ENCODE measurements at places on chromosomes 2 and 18.

GRCh38 chr2:189402932-189403331, 38.3 kb upstream of the WDR75 start:
- no peak for DNase-seq

DNA sequence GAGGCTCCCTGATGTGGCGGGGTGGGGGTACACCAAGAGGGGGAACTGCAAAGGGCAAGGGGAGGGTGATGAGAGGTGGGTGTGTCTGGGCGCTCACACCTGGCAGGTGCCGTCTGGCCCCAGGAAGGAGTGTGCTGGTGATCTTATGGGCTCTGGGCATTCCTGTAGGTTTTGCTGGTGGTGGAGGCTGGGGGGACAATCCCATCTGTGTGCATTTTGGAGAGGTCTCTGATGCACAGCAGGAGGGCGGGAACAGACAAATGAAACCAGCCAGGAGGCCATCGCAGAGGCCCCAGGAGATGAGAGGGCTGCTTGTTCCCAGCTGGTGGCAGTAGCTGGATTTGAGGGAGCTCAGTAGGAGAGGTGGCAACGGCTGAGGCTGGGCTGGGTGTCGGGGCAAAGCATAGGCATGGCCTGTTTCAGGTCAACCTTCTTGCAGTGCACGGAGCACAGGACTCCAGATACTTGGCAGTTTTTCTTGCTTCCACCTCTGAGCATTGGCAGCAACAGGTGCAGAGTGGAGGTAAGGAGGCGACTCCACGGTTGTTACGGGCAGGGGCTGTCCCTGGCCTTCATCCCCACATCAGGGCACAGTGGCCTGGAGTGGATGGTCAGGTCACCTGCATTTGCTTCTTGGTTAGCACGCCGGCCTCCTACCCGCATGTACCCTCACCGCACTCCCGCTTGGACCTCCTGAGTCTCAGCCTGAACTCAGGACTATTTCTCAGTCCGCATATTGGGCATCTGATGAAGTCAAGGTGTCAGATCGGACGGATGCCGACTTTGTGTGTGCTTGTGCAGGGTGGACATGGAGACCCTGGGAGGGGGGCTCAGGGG, 194.2 kb upstream of the HDAC4 start:
- DNase-seq = no peak

DNA sequence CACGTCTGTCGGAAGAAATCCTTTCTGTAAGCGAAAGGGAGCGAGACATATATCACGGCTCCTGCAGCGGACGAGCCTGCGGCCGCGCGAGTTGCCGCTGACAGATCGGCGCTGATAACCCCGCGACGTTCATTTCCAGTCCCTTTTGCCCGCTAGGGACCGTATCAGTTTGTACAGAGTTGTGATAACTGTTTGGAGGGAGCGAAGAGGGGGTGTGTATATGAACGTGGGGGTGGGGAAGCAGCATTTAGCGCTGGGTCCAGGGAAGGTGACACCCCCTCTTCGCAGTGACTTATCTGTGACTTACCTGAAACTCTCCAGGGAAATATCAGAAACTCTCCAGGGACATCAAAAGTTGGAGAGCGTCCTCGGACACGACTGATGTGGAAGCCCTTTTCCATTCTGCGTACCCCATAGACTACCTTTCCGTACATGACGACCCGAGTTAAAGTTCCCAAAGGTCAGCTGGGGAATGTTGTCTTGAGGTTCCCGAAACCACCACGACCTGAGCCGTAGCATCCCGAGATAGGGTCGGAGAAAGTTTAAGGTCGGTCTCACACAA, 948 bp upstream of the GATA6 start:
- DNase-seq = no peak

DNA sequence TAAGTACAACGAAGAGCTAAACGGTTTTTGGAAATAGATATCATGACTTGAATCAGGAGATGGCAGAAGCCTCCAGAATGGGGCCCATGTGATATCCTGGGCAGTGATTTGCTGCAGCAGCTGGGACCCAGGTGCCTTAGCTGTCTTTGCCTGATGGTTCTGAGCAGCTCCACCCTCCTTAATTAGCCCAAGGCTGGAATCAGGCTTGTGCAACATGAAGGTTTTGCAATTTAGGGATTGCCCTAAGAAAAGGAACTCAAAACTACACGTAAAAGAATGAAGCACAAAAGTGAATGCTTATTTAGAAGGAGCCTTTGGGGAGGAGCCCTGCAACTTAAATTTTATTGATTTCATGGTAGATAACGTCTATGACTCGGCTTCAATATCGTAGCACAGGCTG, 17.3 kb upstream of the CNDP2 start:
- DNase-seq = no peak

DNA sequence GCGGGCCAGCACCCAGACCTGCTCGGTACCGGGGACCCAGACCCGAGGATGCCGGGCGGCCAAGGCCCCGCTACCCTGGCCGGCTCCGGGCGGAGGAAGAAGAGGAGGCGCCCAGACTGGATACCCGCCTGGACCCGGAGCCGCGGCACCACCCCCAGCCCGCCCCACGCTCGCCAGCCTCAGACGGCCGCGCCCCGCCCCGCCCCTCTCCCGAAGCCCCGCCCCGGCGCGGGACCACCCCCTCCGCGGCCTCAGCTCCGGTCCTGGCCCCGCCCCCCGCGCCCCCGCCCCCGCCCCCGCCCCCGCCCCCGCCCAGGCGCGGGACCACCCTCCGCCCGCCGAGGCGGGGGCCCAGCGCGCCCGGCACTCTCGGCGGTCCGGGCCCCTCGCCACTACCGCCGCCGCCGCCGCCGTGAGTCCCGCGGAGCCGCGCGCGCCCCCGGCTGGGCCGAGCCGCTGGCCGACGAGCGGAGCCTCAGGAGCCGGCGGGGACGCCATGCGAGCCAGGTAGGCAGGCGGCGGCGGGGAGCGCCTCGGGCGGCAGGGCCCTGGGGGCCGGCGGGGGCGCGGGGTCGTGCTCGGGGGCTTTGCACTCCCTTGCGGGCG, at the start of gene SH3BP4:
Gene SH3BP4, plus strand, starts transcription at position 354 of the 606 bp plus-strand sequence. CDS start 82,986 bp downstream, outside the sequence.
- DNase-seq = peak; percentile 94

GRCh38 chr2:232478571-232479340, 8.9 kb downstream of the ECEL1 start:
- DNase-seq = peak; percentile 65

DNA sequence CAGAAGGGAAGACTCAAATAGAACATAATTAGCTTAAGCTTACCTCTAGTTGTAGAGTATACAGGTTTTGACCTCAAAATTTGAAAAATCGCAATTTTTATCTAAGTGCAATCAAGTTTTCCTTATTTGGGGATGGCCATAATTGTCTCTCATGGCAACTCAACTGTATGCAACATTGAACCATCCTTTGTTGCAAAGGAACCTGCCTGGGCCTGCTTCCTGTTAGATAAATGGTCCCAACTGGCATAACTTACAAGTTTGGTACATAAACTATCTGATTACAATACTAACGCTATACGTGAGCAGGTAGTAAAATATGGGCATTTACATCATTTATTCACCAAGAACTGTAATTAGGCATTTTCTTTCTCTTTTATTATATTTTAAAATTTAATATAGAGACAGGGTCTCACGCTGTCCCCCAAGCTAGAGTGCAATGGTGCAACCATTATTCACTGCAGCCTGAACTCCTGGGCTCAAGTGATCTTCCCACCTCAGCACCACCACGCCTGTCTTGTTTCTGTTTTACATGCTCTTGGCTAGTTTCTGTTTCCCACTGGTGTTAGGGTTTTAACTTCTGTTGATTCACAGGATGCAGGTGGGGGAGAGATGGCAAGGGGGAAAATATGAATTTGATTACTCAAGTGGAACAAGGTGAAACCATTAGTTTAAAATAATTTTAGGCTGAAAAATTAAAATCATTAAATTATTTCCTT, 55.3 kb upstream of the B3GNT2 start:
- DNase-seq = no peak

DNA sequence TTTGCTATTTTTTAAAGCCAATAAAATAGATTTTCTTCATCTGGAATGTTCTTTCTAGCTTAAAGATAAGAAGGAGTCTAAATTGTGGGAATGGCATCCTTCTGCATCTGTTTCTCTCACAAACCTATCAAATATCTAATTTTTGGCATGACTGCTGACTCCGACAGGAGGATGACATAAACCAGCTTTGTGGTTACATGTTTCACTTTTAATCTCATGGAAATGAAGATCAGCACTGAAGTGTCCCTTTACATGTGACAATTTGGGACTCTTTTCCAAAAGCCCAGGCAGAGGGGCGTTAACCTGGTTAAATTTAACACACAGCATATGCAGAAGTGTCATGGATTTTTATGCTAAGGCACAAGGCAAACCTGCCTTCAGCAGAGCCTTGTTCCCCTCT, 694.7 kb downstream of the ARHGAP15 start:
- no peak for DNase-seq

DNA sequence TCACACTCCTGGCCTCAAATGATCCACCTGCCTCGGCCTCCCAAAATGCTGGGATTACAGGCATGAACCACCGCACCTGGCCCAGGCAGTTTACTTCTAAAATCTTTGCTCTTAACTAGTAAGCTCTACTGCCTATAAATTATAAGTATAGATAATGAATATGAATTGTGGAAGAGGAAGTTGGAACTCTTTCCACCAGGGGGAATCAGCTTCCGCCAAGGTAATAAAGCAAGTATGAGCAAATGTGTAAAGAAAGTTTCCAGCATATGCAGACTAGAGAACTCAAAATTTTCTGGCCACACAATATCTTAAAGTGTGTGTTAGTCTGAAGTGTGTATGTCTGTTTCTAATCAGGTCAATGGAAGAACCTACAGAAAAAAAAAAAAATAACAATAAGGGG, 68.1 kb downstream of the RMDN2 start:
- no peak for DNase-seq

DNA sequence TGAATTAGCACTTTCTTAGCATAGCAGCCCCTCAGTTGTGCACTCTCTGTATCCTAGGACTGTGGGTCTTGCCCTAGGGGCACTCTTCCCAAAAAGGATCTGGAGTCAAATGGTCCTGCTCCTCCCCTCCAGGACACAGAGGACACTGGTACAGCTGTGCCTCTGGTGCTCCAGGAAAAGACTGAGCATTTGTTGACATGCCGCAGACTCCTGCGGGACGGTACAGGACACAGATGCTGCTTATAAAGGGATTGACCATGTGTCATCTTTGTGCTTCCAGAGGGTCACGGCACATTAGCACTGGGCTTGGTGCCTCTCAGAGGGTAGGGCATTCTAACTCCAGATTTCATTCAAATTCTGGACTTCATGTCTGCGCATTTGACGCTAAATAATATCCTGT, 110.5 kb downstream of the KLF7 start:
- no peak for DNase-seq

GRCh38 chr18:67845035-67845434, 328.5 kb upstream of the DSEL start:
- DNase-seq = no peak

DNA sequence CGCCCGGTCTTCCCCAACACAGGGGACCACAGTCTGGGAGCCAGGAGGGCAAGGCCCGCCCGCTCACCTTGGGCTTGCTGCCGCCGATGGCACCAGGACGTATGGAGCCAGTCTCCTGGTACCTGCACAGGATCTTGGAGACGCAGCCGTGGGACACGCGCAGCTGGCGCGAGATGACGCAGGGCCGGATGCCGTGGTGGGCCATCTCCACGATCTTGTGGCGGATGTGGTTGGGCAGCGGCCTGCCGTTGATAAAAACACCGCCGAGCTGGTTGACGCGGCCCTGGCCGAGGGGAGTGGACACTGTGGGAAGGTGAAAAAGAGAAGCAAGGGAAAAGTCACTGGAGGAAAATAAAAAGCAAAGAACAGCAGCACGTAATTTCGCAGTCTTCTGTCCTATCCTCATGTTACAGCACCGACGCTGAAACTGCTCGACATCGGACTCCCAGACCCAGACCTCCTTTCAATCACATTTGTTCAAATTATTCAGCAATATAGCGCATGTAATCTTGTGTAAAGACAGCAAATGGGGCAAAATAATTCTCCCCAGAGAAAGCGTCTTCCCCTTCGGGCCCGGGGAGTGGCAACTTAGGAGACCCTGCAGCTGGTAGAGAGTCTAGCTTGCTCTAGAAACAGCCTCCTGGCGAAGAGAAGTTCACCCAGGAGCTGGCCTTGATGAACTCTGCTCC, 1.7 kb downstream of the PAX3 start:
- DNase-seq = peak; percentile 23

DNA sequence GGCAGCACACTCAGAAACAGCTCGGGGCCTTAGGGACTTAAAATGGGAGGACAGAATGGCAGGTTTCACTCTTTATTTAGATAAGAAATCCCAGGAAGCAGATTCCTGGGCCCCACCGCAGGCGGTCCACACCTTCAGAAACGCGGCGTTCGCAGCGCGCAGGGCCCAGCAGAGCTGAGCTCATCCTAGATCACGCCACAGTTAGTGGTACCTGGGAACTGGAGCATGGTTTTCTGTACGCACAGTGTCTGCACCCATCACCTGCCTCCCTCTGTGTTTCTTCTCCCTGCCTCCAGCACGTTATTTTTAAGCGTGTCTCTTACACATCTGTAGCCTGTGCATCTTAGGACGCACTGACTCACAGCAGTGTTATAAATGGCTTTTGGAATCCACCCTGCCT, 242.1 kb downstream of the ALPK2 start:
- DNase-seq = no peak

GRCh38 chr18:57195341-57195740, 48.5 kb downstream of the BOD1L2 start:
- DNase-seq = no peak

DNA sequence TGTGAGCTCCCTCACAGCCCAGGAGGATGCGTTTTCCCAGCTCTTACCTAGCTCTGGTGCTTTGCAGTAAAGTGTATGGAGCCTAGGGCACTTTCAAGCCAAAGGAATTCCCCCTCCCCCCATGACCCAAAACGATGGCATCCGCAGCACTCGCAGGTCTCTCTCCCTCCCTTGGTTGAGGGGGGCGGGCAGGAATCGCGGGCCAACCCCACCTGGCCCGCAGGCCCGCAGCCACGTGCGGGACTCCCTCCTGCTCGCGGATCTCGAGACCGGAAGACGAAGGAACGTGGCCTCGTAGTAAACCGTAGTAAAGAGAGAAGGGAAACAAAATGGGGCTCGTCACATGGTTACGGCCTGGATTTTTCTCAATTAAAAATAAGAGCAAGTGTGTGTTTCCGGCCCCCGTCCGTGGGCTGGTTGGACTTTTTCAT, 8.5 kb downstream of the IRS1 start:
- DNase-seq = peak; percentile 82

- DNase-seq = no peak
Observed at GRCh38 chr2:169818241-169818640, 6.5 kb downstream of the METTL5 start.

- DNase-seq = no peak
Observed at GRCh38 chr2:105875241-105875640, 130.5 kb downstream of the NCK2 start.

- DNase-seq = peak; percentile 59
Observed at GRCh38 chr2:209368914-209369313, 54.9 kb upstream of the MAP2 start.

- no peak for DNase-seq
Observed at GRCh38 chr18:63311118-63312018, 8.2 kb downstream of the BCL2 start.

- DNase-seq = no peak
Observed at GRCh38 chr2:54240515-54241469, 15.2 kb downstream of the TSPYL6 start.

GRCh38 chr2:9984217-9984739, 32.8 kb downstream of the GRHL1 start:
- DNase-seq = peak; percentile 39

GRCh38 chr18:70411307-70411706, 122.5 kb downstream of the SOCS6 start:
- DNase-seq = no peak

- no peak for DNase-seq
Observed at GRCh38 chr2:45218931-45219339, 209.7 kb upstream of the SIX2 start.

GRCh38 chr2:200442471-200442870, 67.4 kb downstream of the KCTD18 start:
- DNase-seq = no peak
